ENCODE measurements at places on chromosomes 11 and 22.

GRCh38 chr22:48700180-48700565, 1127.5 kb downstream of the BRD1 start:
- no peak for DNase-seq

DNA sequence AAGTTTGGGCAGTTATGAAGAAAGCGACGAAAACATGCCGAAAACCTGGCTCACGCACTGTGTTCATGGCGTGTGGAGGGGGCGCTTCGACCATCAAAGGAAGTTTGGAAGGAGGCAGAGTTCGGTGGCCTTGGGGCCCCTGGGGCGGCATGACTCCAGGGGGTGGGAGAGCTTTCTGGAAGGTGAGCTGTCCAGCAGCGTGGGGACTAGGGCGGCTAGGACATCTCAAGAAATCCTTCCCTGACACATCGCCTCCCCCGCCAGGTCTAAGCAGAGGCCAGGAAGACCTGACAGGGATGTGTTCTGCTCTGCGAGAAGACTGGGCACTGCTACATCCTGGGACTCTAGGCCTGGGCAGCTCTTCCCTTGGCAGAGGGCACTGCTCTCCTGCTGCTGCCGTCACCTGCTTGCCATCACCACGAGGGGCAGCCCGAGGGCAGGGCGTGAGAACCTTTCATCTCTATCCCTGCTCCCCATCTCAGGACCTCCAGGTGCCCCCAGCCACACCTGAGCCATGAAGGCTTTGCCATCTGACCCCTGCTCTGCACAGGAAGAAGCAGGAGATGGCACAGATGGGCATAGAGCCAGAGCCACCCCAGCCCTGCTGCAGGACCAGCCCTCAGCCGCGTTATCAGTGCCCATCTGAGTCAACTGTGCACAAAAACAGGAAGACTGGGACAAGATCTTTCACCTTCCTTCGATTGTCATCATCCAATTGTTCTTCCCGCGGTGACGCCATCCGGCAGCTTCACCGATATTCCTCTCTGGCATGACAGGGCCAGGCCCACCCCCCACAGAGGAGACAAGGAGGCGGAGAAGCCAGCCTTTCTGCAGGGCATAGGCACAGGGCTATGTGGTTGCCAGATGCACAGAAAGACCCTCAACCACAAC, 12.7 kb downstream of the LINC01488 start:
- no peak for DNase-seq

DNA sequence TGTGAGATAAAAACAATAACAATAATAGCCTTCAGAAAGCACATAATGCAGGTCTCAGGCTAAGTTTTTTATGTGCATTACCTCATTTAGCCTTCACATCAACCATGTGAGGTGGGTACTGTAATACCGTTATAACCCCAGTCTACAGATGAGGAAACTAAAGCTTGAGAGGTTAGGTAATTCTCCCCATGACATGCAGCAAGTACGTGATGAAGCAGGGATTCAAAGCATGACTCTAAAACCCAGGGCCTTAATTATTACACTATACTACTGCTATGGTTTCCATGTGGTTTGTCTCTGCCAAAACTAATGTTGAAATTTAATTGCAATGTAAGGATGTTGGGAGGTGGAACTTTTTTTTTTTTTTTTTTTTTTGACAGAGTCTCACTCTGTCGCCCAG, 37.7 kb upstream of the FDX1 start:
- DNase-seq = no peak

DNA sequence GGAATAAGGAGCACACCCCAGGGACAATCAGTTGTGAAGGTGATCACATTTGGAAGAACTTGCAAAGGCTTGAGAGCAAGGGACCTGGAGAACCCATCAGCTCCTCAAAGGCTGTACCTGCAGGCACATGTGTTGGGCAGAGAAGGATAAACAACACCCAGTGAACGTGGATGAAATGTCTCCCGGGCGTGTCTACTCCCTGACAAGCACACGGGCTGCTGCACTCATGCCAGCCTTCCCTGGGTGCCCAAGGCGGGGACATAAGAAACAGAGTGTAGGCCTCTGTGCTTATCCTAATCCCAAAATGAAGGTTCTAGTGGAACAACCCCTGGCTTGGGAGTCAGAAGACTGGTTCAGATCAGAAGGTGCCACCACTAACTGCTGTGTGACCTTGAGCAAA, 46.7 kb downstream of the DSCAML1 start:
- no peak for DNase-seq

GRCh38 chr11:118851970-118852369, 31.7 kb upstream of the CXCR5 start:
- DNase-seq = no peak

DNA sequence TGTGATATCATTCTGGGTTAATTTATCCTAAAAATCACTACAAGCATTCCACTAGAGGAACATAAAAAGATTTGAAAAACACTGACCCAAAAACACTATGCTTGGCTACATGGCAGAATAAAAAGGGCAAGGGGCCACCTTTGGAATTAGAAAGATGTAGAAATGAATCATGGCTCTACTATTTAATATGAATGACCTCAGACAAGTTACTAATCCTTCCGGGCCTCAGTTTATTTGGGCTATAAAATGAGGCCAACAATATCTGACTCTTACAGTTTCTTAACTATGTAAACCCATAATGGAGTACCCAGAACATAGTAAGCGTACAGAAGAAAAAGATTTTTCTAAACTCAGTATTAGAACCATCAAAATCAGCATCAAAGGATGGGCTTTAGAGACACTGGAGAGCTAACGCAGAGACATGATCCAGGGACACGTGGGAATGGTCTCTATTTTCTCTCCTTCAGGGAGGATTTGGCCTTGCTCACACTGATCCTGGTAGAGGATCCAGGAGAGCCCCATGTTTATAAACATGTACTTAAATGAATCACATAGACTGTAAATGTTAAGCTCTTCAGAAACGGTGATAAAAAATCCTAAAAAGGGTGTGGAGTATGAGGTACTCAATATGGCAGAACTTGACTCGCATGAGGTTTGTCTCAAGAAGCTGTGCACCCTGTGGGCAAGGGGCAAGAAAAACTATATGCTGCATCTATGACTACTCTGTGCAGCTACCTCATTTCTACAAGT, 288.4 kb upstream of the PITPNB start:
- no peak for DNase-seq

Measured in NCI-H748 treated with DMSO at 0.1 percent for 48 hours (cell line).